ENCODE measurements at places on chromosomes 3 and 15.

DNA sequence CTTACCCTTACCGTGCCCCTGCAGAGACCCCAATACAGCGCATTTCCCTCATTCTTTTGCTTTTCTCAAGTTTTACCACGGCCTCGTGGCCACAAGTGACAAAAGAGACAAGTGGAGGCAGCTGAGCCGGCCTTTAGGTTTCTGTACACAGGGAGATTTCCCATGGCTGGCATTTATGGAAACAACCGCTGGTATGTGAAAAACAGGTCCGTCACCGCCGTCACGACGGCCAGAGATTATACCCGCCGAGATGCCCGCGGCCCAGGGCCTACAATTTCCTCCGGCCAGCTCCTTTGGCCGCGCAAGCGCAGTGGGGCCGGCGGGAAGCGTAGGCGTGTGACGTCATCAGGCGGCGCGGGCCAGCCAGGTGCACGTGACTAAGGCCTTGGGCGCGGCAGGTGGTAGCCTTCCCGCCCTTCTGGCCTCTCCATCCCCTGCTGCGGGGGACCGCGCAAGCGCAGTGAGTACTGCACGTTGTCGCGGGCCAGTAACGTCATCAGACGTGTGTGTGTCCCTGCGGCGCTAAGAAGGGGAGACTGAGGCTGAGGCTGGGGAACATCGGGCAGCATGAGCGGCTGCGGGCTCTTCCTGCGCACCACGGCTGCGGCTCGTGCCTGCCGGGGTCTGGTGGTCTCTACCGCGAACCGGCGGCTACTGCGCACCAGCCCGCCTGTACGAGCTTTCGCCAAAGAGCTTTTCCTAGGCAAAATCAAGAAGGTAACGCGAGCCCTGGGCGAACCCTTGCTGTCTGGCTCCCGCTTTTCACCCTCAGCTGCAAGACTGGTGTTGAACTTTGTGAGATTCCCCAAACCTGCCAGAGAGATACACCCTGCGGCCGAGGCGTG lies at the start of gene ACAD9:
Gene ACAD9 (plus strand): TSS at position 496 of the 845 bp plus-strand sequence. CDS start 72 bp downstream, at position 568.
- peak; percentile 93 for DNase-seq

- no peak for DNase-seq
Observed at GRCh38 chr3:141129049-141129448, 77.9 kb downstream of the SPSB4 start.

GRCh38 chr3:21847005-21847404 lies 96.0 kb upstream of the ZNF385D start:
- no peak for DNase-seq

GRCh38 chr3:108862865-108863798 lies 40.5 kb downstream of the TRAT1 start:
- no peak for DNase-seq

DNA sequence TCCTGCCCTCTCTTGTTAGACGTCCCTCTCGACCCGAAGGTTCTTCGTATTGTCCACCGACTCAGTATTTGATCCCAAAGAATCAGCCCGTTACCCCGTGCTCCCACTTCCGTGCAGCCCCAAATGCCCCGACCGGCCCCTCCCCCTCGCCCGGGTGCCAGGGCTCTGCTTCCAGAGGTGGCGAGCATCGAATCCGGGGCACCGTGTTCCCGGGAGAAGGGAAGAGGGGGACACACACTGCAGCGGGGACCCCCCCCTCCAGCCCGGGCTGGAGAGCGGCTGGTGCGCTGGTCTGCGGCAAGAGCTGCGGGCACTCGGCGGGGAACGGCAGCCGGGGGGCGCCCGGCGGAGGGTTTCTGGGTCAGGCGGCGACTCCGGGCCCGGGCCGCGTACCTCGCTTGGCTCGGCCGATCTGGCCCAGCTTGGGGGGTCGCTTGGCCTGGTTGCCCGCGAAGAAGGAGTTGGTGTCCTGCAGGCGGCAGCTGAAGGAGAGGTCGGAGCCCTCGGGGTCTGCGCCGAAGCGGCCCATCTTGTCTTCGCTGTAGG lies 556 bp downstream of the CAMK2N2 start:
- DNase-seq = no peak

DNA sequence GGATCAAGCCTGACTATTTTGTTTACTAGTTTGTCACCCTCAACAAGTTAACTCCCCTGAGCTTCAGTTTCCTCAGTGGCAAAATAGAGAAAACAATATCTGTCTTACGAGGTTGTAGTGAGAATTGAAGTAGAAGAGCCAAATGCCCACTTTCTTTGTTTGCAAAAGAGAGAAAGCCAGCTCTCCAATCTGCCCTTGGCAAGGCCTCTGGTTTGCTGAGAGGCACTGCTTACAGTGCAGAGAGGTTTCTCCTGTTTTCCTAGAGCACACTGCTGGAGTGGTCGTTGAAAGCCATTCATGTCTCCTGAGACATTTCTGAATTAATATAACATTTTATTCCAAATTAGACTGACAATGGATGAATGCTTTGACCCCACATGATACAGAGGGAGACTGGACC lies 260.5 kb upstream of the IGF1R start:
- no peak for DNase-seq

DNA sequence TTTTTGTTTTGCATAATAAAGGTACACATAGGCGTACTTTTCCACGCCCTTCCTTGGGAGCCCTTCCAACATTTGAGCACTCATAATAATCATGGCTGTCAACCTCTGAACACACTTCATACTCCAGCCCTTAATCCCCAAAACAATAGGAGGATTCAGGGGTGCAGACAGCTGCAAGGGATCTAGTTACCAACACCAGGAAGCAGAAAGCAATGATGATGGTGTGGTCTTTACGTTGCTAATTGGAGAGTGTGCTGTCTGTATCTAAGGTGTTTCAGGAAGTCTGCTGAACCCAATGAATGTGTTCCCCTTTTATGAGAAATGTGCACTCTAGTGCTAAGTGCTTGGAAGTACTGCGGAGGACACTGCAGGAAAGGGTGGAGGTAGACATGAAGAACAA lies 60.3 kb upstream of the PDZRN3 start:
- DNase-seq = peak; percentile 91

GRCh38 chr15:71089801-71090200 lies 25.5 kb upstream of the THSD4 start:
- DNase-seq = no peak

DNA sequence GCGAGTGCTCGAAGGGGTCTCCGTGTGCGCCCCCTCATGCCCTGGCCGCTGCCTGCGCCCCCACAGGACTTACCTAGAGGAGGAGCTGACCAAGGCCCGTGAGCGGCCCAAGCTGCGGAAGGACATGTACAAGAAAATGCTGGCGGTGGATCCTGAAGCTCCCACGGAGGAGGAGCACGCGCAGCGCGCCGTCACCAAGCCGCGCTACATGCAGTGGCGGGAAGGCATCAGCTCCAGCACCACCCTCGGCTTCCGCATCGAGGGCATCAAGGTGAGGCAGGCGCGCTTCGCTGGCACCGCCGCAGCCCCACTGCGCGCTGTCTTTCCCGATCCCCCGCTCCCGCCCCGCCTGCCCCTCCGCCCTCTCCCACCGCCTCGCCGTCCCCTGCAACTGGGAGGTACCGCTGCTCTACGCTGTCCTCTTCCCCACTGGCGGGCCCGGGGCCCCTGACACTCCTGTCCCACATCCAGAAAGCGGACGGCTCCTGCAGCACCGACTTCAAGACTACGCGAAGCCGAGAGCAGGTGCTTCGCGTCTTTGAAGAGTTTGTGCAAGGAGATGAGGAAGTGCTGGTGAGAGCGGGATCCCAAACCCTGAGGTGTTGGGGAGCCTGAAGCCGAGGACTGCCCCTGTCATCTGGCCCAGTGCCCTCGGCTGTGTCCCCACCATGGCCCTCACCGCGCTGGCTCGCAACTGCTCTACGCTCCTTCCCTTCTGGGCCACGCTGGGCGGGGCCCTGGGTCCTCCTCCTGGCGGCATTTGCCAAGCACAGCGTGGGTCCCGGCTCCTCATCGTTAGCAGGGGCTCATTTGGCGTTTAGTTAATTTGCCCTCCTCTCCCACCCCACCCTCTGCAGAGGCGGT lies 8.5 kb downstream of the ITPKA start:
- DNase-seq = no peak

GRCh38 chr3:139561959-139562676 lies 22.6 kb upstream of the RBP1 start:
- DNase-seq = peak; percentile 36

- DNase-seq = no peak
Observed at GRCh38 chr3:47104259-47104658, 59.7 kb downstream of the SETD2 start.

DNA sequence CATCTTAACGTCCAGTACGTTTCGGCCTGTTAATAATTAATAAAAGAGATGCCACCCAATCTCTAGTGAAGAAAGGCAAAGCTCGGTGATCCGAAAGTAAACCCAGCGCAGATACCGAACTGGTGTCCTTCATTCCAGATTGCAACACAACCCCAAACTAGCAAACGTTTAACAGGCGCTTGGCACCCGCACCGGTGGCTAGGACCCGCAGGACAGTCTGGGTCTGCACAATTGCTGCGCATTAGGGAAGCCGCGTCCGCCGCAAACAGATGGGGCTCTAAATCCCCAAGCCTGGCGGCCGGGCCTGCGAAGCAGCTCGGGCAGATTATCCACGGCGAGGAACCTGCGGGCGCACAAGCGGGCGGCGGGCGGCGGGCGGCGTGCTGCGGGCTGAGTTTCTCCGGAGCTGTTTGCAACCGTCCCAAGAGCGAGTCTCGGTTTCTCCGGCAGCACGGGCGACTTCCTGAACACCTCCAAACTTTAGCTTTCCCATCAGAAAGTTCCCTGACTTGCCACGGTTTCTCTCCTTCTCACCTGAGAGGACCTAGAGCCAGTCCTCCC lies 112.1 kb upstream of the ICE2 start:
- DNase-seq = no peak

All from NCI-H345 (cell line).